ENCODE measurements at places on chromosomes 13 and 19. TPM values are rescaled to one million over a fixed set of nuclear protein-coding genes. Genes with fewer than 3 reads are reported as not detected.

GRCh38 chr13:23322353-23323336 lies 110.9 kb downstream of the SACS start:
- peak overlapping the region; percentile 97 for H3K27ac ChIP-seq
- H3K4me1 ChIP-seq = peaks cover 20% of the 10 kb centered on the region
- DNase-seq = peak; percentile 6
- H3K36me3 ChIP-seq = peaks cover 2% of the 10 kb centered on the region
- no peak overlapping the region for H3K4me3 ChIP-seq

FUT6 gene
- total RNA-seq = not detected

ZNF836 gene
- total RNA-seq = 5.0 TPM

ZAR1L gene
- not detected for total RNA-seq

ACER1 gene
- total RNA-seq = not detected
